T-helper 17 cell (primary cell): ENCODE measurements at places on chromosomes 12 and 14. TPM values are rescaled to one million over a fixed set of nuclear protein-coding genes. Genes with fewer than 3 reads are reported as not detected.
A peak's percentile ranks its signal among the peaks of the same experiment; 100 is the strongest.

The RIPK3 gene
- total RNA-seq: 26.1 TPM

The KCNA5 gene
- total RNA-seq: not detected

DNA sequence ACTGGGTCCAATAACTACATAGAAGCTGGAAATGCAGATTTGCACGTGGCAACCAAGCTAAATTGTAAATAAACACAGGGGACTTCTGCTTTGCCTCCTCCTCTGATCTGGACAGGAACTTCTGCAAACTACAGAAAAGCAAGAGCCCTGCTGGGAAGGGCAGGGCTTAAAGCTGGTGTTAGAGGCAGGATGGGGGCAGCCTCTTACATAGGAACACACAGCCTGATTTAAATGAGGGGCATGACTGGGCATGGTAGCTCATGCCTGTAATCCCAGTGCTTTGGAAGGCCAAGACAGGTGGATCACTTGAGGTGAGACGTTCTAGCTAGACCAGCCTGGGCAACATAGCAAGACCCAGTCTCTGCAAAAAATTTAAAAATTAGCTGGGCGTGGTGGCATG lies 46.7 kb downstream of the ERH start:
- peaks cover 2% of the 10 kb centered on the region for H3K36me3 ChIP-seq
- DNase-seq: no peak
- H3K4me1 ChIP-seq: peaks cover 12% of the 10 kb centered on the region
- H3K27me3 ChIP-seq: peaks cover 26% of the 10 kb centered on the region

GRCh38 chr12:68977335-68977734 lies 44.4 kb upstream of the CPM start:
- DNase-seq: no peak
- H3K4me1 ChIP-seq: no peaks in the 10 kb centered on the region
- no peaks in the 10 kb centered on the region for H3K27me3 ChIP-seq
- no peak overlapping the region for H3K4me3 ChIP-seq
- no peaks in the 10 kb centered on the region for H3K36me3 ChIP-seq

GRCh38 chr12:101823891-101824290 lies 6.9 kb downstream of the GNPTAB start:
- H3K27ac ChIP-seq: peak overlapping the region; percentile 32
- DNase-seq: peak; percentile 38
- no peak overlapping the region for H3K4me3 ChIP-seq
- H3K4me1 ChIP-seq: peaks cover 28% of the 10 kb centered on the region
- no peaks in the 10 kb centered on the region for H3K36me3 ChIP-seq

GRCh38 chr12:21599143-21599999 lies 5.3 kb downstream of the GYS2 start:
- H3K4me1 ChIP-seq: peaks cover 4% of the 10 kb centered on the region
- no peak overlapping the region for H3K27ac ChIP-seq
- no peak overlapping the region for H3K4me3 ChIP-seq
- peaks cover 5% of the 10 kb centered on the region for H3K27me3 ChIP-seq

DNA sequence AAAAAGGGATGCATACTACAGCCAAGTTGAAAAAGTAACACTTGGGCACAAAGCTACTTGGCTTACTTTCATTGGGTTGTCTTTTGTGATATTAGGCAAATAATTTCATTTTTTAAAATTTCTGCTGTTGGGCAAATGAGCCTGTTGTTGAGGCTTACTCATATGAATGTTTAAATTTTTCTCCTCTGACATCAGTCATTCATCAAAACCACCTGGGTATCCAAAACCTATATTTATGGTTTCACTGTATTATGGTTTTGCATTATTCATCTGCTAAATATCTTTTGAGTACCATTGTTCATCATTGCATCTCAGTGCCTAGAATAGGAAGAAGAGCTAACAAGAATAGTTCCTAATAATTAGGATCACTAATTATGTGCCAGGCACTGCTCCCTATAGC lies 28.1 kb downstream of the DYRK2 start:
- no peak overlapping the region for H3K27ac ChIP-seq
- H3K4me3 ChIP-seq: no peak overlapping the region
- H3K27me3 ChIP-seq: no peaks in the 10 kb centered on the region
- H3K4me1 ChIP-seq: peaks cover 6% of the 10 kb centered on the region
- no peak for DNase-seq
- peaks cover 9% of the 10 kb centered on the region for H3K36me3 ChIP-seq

DNA sequence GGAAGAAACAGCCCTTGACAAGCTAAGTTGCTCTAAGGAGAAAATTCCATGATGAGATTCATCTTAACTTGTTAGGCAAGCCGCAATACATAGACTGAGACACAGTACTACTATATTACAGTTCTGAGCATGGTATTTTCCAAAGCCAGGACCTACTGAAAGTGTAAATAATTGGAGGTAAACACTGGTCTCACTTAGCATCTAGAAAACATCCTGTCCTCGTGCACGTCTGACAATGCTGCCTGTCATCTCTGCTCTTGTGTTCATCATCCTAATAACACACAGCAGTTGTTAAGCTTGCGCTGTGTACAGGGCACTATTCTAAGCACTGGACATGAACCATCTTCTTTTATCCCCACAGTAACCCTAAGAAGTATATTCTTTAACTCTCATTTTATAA lies 64.2 kb downstream of the GNG2 start:
- H3K4me3 ChIP-seq: peak overlapping the region; percentile 56
- peaks cover 44% of the 10 kb centered on the region for H3K4me1 ChIP-seq
- peaks cover 2% of the 10 kb centered on the region for H3K36me3 ChIP-seq
- no peak for DNase-seq
- no peaks in the 10 kb centered on the region for H3K27me3 ChIP-seq

DNA sequence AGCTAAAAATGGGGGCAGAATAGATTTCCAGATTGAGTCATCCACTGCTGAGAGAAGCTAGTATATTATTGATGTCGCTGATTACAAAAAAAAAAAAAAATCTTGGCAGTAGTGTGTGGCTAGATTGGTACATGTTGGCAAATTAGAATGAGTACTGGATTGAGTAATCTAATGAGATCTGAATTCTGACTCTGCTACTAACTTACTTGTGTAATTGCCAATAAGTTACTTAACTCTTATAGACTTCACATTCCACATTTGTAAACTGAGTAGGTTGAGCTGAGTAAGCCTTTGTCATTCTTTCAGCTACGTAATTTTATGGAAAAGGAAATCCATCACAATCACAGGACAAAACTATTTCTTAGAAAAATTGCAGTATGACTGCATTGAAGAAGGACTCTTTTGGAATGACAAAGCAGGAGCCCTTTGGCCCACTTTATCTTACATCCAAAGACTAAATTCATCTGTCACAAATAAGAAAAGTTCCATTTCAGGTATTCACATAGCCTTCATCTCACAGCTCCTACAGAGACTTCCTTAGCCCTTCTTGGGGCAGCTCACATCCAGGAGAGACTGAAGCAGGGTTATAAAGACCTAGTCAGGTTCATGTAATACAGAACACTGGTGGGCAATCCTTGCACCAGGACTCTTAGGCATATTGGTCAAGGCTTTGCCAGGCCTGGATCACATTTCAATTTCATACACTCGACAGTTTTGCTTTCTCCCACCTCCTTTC lies 197.3 kb upstream of the CPNE8 start:
- H3K4me3 ChIP-seq: no peak overlapping the region
- H3K4me1 ChIP-seq: no peaks in the 10 kb centered on the region
- peaks cover 7% of the 10 kb centered on the region for H3K27me3 ChIP-seq
- DNase-seq: no peak
- H3K27ac ChIP-seq: no peak overlapping the region
